Activated T-cell treated with anti-CD3 and anti-CD28 coated beads, Interleukin-2, amount 50 U/mL, for 72 hours (primary cell): ENCODE measurements at places on chromosomes 4 and X.
A peak's percentile ranks its signal among the peaks of the same experiment; 100 is the strongest.

DNA sequence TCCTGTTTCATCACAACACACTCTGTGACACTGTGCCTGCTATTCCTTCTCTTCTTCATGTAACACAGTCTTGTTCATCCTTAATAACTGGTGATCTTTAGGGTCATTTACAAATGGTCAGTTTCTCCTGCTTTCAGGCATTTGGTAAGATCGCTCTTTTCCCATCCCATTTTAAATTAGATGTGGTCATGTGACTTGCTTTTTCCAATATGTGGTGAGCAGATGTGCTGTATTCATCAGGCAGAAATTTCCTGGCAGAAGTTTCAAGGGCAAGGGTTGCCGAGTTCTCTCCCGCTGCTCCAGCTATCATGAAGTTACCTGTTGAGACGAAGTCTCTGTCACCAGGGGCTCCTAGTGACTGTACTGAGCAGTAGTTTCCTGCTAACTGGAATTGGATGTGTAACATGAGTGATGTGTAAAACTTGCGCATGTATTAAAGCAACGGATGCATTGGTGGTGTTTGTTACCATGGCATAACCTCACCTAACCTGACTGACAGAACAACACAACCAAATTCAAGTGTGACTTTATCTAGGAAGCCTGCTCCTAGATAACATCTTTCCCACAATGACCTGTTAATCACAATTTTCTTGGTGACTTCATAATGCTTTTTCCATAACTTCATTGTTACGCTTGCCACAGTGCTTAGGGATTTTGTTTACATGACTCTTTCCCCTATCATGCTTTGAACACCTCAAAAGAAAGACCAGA is 29.5 kb upstream of the BMPR1B start:
- no peak for DNase-seq

DNA sequence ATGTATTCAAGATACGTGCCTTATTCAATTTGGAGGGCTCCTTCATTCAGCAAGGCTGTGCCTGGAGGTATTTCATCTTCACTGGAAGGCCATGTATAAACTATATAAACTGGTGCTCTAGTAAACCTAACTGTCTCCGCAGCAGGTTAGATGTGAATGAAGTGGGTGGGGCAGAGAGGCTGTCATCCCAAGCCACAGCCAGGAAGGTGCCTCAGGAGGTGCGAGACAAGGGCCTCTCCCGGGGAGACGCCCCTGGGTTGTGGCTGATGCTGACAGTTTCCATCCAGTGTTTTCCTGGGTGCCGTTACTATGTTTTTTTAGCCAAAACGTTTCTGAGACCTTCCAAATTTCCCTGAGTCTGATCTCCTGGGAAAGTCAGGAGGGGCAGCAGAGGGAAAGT is 221.5 kb upstream of the RPL34 start:
- no peak for DNase-seq

DNA sequence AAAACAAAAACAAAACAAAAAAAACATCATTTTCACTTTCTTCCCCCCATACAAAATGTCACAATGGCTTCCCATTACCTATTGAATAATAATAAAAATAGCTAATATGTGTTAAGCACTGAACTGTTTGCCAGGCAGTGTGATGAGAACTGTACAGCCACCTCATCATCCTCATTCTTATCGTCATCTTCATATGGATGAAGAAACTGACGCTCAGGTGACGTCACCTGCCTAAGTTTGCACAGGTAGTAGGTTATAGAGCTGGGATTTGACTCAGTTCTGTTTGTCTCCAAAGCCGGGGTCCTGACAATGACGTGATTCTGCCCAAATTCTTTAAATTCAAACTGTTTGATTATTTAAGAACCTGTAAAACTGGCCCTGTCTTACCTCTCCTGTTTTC is 150.4 kb upstream of the SMIM10 start:
- no peak for DNase-seq

GRCh38 chr4:53273726-53274125 is 92.1 kb downstream of the SCFD2 start:
- DNase-seq, result no peak

GRCh38 chr4:113869743-113870375 is 108.3 kb upstream of the CAMK2D start:
- DNase-seq, result peak; percentile 50

DNA sequence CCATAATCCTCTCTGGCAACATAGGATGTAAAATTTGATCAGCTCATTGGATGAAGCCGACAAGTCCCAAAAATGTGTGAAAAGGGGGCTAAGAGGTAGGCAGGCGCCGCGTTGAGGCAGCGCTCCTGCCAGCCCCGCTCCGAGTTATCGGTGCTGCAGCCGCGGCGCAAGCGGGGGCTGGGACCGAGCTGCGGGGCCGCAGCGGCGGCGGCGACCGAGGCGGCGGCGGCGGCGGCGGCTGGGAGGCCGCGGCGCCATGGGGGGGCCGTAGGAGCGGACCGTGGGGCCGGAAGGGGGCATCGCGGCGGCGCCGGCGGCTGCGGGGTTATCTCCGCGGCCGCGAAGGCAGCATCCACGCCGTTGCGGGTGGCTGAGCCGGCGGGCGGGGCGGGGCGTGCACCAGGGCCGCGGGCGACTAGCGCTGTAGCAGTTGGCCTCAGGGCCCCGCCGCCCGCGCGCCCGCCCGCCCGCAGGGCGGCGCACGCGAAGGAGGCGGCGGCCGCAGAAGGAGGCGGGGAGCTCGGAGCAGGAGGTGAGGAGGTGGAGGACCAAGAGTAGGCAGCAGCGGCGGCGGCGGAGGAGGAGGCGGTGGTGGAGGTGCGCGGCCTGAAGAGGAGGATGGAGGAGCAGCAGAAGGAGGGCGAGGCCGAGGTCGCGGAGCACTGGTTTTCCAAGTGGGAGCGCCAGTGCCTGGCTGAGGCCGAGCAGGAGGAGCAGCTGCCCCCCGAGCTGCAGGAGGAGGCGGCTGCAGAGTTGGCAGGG is 126.0 kb upstream of the CXorf66 start:
- DNase-seq, result peak; percentile 33

GRCh38 chr4:182829196-182829595 is 88.0 kb downstream of the DCTD start:
- DNase-seq, result no peak

DNA sequence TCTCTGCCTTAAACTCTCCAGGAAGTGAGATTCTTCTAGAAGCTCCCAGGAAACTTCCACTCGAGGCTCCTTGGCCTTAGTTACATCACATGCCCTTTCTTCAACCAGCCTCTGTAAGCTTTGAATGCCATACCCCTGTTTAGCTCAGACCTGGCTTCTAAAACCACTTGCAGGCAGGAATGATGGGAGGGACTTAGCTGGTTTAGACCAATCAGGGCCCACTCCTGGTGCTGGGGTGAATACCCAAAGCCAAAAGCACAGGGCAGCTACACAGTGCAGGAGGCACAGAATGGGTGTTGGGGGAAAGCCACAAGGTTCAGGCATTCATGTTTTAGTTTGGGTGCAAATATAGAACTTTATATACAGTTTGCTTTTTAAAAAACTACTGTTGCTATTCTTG is 296.2 kb downstream of the FRMPD4 start:
- no peak for DNase-seq
